ENCODE measurements at places on chromosomes 6 and 20. TPM values are rescaled to one million over a fixed set of nuclear protein-coding genes. Genes with fewer than 3 reads are reported as not detected.

DNA sequence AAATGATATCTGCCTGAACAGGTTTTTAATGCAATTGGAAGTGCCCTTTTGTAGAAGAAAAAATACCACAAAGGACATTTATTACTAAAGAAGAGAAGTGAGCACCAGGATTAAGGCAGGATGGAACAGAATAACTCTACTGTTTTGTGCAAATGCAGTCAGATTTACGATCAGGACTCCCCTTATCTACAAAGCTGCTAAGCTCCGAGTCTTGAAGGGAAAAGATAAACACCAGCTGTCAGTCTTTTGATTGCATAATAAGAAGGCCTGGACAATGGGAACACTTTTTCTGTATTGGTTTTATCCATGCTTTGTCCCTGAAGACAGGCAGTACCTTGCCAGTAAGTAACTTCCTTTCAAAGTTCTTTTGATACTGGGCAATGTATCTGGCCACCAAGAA is 797.9 kb upstream of the SLC35B3 start:
- DNase-seq = no peak

The HBS1L gene
- total RNA-seq = 90.3 TPM

The DPPA5 gene
- total RNA-seq = not detected

DNA sequence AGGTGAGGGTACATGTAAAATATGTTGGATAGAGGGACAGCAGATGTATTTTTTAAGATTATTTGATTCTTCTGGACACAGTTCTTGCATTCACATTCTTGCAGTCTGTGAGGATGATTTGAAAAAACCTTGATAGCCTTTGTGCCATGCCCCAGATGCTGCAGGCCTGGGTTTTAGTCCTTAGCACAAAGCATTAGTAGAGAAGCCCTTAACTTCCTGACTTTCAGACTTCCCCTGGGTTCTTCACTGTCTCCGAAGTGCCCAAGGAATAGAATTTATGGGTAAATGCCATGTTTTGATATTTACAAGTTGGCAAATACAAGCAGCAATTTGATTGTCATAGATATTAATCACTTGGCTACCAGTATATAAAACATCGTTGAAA is 67.6 kb upstream of the SUPT3H start:
- no peak for DNase-seq
